ENCODE measurements at places on chromosomes 7 and 10.
A peak's percentile ranks its signal among the peaks of the same experiment; 100 is the strongest.

GRCh38 chr10:104297697-104298660 lies 29.0 kb downstream of the GSTO2 start:
- DNase-seq, result no peak

GRCh38 chr10:53864846-53865245 lies 936.2 kb downstream of the PCDH15 start:
- no peak for DNase-seq

DNA sequence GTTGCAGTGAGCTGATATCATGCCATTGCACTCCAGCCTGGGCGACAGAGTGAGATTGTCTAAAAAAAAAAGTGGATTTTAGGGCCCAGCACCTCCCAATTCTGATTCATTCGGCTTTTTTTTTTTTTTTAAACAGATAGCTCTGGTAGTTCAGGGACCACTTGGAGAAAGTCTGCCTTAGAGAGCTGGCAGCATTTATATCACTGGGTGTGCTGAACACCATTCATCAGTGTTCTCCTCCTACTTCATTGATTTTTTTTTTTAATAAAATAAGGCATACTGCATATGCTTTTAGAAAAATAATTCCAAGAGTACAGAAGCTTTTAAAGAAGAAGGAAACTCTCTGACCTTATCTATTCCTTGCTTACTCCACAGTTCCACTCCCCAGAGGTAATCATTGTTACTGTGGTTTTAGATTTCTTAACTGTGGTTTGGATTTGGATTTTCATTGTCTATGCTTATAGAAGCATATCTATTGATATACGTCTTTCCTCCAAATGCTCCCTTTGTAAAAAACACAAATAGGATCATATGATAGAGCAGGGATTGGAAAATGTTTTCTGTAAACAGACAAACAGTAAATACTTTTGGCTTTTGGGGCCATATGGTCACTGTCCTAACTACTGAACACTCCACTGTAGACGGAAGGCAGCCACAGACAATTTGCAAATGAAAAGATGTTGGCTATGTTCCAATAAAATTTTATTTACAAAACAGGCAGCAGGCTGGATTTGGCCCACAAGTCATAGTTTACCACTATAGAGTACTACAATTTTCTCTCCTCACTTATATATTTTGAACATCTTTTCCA lies 21.1 kb upstream of the SAR1A start:
- no peak for DNase-seq

GRCh38 chr10:114856544-114857287 lies 35.1 kb downstream of the FHIP2A start:
- no peak for DNase-seq

- DNase-seq, result no peak
Measured at GRCh38 chr7:131026297-131027000, 292.4 kb upstream of the KLF14 start.

DNA sequence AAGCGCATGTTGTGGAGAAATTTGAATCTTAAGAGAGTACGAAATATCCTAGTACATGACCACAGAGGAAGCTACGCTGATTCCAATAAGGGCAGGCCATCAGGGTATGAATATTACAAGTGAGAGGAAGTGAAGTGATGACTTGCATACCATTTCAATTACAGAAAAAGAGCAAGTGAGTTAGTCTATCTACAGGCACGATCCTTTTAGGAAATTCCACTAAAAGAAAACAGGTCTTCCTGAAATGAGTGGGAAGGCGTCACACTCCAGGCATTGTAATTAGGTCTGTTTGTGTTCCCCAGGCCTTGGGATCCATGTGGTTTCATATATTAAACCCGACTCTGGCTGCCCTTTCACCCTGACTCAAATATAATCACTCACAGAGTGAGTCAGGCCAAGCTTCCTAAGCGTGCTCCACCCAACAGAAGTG lies 152.5 kb downstream of the SEMA3A start:
- no peak for DNase-seq

GRCh38 chr7:1357601-1358271 lies 101.5 kb downstream of the MICALL2 start:
- DNase-seq, result no peak

- DNase-seq, result peak; percentile 47
Measured at GRCh38 chr7:99825452-99825851, 2.4 kb upstream of the CYP3A43 start.

DNA sequence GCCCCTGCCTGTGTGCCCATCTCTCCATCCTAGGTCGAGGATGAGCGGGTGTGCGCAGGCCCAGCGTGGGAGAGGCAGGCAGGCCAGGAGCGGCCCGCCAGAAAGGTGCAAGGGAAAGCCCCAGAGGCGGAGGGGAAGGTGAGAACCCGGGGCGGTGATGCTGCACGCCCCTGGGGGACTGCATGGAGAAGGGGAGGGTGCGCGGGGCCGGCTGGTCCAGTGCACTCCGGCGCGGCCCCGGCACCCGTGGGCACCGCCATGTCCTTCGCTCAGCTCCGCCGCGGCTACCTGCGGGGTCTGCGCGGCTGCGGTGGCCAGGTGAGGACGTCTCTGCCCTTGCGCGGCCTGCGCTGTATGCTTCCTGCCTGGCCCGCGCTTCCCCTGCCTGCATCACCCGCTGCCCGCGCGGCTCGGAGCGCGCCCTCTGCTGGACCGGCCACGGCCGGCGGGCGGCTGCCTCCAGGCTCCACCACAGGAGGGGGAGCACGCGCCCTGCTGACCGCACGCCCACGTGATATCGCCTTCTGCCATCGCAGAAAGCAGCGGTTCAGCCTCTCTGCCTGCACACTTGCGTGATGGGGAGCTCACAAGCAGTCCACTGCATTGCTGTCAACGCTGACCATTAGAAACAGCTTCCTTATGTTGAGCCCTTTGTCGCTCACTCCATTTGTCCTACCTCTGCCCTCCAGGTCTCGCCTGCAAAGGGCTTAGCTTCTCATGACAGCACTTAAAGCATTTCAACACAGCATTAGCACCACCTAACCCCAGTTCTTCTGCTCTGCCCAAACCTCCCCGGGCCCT lies 73.9 kb downstream of the CXCL12 start:
- peak; percentile 95 for DNase-seq

- no peak for DNase-seq
Measured at GRCh38 chr7:102318482-102318971, 31.9 kb downstream of the SH2B2 start.

DNA sequence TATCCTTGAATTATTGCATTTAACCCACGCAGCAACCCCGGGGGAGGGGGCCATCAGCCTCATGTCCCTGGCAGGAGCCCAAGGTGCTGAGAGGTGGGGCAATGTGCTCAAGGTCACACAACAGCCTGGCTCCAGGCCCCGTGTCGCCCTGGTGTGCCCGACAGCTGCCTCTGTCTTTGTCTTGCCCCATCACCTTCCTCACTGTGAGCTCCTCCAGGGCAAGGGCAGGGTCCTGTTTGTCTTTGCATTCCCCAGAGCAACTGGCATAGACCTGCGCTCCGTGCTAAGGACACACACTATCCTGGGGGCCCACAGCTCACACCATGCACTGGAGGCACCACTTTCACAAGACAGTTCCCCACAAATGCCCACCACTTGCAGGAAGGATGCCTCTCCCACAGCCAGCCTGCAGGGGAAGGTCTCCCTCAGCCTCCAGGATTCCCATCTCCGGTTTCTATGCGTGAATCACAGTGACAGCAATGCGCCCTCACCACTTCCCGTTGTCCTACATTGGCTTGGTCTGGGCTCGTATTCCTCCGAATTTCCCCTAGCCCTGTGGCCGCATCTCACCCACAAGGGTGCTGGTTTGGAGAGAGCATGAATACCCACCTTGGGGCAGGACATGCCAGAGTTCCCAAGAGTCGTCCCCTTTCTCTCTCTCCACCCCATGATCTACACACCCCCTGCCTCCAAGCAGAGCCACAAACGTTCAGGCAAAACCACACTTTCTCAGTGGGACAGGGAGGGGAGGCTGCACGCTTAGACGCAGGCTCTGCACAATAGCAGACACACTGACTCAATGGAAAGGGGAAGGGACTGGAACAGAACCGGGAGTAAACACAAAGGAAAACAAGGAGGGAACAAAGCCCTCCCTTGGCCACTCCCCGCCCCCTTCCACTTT lies 10.3 kb downstream of the ITPRIP start:
- no peak for DNase-seq

DNA sequence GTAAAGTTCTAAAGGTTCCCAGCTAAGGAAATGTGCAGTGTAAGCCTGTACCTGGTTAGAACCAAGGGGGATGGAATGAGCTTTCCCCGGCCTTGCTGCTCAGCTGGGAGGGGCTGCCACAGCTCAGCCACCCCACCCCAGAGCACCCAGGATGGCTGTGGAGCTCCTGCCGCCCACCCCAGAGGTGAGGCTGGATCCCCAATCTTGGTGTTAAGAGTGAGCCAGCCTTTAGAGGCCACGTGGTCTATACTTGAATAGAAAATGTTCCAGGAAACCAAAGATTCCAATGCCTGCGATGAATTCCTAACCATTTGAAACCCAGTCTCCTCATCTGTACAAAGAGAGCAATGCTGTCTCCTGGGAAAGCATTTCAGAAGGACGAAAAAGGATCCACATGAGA lies 16.5 kb downstream of the DIP2C start:
- no peak for DNase-seq

- no peak for DNase-seq
Measured at GRCh38 chr7:6545398-6546126, 5.7 kb downstream of the GRID2IP start.

DNA sequence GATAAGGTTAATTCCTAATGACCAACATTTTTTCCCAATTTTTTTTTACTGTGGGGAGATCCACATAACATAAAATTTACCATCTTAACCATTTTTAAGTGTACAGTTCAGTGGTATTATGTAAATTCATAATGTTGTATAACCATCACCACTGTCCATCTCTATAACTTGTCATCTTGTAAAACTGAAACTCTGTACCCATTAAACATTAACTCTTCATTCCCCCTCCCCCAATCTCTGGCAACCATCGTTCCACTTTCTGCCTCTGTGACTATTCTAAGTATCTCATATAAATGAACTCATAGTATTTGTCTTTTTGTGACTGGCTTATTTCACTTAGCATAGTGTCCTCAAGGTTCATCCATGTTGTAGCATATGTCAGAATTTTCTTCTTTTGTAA lies 46.0 kb upstream of the HPS1 start:
- DNase-seq, result no peak

- no peak for DNase-seq
Measured at GRCh38 chr10:119377451-119377957, 165.0 kb downstream of the RGS10 start.

DNA sequence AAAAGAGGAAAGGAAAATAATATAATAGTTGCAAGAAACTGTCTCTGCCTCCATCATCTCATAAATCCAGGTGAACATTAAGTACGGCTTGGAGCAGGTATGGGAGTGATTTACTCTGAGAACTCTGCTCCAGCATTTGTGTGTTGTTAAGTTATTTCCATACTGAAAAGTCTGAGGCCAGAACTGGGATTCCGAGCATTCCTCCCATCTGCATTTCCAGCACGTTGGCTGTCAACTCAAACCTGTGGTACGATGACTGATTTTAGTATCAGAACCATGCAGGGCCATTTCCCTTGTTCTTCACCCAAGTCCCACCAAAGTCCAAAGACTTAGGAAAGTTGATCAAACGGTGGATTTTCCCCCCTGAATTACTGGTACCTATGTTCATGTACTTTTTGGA lies 104.9 kb downstream of the CREB5 start:
- no peak for DNase-seq
